ENCODE measurements at places on chromosomes 1 and 21.

DNA sequence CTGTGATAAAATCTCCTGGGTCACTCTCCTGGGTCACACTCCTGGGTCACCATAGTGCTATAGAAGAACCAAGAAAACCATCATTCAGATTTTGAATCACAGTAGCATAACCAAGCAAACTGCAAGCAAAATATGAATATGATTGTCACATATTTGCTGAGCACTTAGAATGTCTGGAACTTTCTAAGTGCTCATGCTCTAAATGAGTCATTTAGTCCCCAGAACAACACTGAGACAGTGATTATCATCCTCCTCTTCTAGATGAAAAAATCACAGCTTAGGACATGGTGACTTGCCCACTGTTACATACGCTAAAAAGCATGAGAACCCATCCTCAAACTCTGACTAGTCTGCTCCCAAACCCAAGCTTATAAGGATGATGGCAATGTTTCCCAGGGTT, 39.5 kb upstream of the DDAH1 start:
- DNase-seq = no peak

- no peak for DNase-seq
Observed at GRCh38 chr1:54370287-54370989, 35.8 kb downstream of the SSBP3 start.

DNA sequence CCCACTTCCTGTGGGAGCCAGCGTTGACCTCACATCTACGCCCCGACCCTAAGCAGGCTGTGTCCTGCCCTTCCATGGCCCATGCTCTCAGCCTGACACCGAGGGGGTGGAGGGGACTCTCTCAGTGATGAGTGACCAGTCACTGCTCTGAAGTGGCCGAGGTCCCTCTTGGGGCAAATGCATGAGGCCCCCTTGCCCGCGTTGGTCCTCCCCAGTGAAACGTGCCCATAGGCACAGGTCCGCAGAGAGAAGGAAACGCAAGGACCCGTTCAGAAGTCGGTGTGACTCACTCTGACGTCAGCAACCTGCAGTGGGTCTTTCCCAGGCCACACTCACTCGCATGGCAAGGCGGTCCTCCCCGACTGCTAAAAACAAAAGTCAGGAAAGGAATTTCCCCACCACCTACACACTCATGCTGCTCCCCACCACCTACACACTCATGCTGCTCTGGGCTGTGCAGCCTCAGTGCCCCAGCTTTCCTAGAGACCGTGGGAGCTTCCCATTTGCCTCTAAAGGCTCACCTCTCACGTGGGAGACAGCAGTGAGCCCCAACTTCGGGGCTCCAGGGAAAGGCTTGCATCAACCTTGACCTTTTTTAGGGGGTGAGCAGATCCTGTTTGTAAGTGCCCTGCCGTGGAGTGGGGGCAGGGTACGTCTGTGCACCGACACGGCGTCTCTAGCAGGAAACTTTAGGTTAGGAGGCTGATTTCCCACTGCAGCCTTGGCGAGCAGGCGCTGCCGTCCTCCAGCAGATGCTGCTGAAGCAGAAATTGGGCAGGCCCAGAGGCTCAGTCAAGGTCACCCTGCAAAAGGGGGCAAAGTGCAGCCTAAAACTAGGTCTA, 11.4 kb downstream of the UBASH3A start:
- DNase-seq = no peak

- DNase-seq = no peak
Observed at GRCh38 chr1:19577561-19577960, 66.5 kb upstream of the NBL1 start.

GRCh38 chr1:98051065-98051675, 130.3 kb upstream of the DPYD start:
- DNase-seq = peak; percentile 56

- no peak for DNase-seq
Observed at GRCh38 chr1:224333309-224333926, 3.4 kb upstream of the NVL start.

All from anterior cingulate cortex (tissue), 58 donors.